ENCODE measurements at places on chromosomes 6 and 20. TPM values are rescaled to one million over a fixed set of nuclear protein-coding genes. Genes with fewer than 3 reads are reported as not detected.

The MAFB gene
- total RNA-seq, result 19.5 TPM

GRCh38 chr20:21505161-21505809 lies 8.6 kb downstream of the NKX2-2 start:
- DNase-seq, result peak; percentile 74

- DNase-seq, result no peak
Measured at GRCh38 chr6:72132427-72132826, 246.1 kb downstream of the RIMS1 start.

- peak; percentile 47 for DNase-seq
Measured at GRCh38 chr6:13397359-13398068, 69.2 kb upstream of the TBC1D7 start.

The NKX2-4 gene
- not detected for total RNA-seq

GRCh38 chr20:63153254-63154221 lies 62.4 kb downstream of the YTHDF1 start:
- no peak for DNase-seq

- no peak for DNase-seq
Measured at GRCh38 chr6:75991941-75992340, 80.5 kb downstream of the IMPG1 start.

DNA sequence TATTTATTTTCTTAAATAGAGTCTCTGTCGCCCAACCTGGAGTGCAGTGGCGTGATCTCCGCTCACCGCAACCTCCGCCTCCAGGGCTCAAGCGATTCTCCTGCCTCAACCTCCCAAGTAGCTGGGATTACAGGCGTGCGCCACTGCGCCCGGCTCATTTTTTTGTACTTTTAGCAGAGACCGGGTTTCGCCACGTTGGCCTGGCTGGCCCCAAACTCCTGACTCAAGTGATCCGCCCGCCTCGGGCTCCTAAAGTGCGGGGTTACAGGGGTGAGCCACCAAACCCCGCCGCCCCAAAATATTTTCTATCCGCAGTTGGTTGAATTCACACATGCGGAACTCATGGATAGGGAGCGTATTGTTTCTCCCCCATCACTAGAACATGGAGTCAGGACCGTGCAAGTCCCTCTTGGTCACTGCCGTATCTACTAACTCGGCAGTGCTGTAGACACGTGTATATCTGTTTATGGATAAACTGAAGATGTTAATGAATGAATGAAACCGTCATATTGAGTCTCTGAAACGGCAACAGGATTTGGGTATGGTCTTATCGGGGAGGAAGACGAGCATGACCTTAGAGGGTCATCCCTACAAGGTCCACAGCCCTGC lies 904 bp downstream of the MKKS start:
- DNase-seq, result no peak

The NRN1 gene
- total RNA-seq, result 12.3 TPM

DNA sequence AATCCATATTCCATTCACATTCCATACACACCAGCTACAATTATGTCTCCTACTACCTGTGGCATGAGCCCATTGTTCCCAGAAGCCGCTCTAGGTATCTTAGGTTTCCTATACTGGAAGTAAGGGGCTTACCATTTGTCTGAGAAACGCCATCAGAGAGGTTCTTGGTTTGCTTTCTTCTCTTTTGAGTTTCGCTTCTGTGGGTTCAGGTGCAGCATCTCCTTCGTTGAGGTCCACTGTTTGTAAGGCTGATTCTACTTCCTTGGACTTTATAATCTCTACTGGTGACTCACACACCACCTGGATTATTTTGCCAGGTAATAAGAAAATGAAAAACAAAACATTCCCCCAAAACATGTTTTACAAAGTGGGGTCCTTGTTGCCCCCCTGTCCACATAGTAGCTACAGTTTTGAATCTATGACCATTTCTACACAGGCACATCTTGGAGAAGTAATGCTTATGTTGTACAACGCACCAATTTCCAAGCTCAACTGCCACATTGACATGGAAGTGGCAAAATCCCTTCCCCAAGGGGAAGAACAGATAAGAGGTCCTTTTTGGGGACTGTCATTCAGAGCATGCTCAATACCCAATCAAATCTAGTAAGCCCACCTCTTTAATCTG lies 103.5 kb downstream of the BCAS1 start:
- DNase-seq, result no peak

GRCh38 chr6:134936931-134937330 lies 13.0 kb downstream of the ALDH8A1 start:
- DNase-seq, result no peak

DNA sequence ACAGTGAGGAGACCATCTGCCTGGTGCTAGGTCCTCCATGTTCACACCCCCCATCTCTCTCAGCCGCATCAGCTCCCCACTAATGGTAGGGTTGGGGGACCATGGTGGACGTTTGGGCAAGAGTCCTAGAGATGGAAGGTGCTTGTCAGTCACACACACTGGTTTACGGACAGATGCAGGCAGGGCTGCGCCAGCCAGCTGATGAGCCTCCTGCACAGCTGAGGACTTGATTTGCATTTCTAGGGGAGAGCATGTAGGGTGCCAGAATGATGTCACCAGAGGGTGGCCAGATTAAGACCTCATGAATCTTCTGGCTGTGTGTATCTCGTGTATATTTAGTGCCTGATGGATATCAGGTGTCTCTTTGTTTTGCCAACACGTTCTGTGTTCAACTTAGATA lies 28.6 kb downstream of the CST8 start:
- DNase-seq, result no peak

GRCh38 chr6:137020776-137021175 lies 24.0 kb downstream of the IL20RA start:
- DNase-seq, result no peak

Data from tongue (tissue), 3 donors.